WERI-Rb-1 (cell line): ENCODE measurements at places on chromosomes 1 and 21.

DNA sequence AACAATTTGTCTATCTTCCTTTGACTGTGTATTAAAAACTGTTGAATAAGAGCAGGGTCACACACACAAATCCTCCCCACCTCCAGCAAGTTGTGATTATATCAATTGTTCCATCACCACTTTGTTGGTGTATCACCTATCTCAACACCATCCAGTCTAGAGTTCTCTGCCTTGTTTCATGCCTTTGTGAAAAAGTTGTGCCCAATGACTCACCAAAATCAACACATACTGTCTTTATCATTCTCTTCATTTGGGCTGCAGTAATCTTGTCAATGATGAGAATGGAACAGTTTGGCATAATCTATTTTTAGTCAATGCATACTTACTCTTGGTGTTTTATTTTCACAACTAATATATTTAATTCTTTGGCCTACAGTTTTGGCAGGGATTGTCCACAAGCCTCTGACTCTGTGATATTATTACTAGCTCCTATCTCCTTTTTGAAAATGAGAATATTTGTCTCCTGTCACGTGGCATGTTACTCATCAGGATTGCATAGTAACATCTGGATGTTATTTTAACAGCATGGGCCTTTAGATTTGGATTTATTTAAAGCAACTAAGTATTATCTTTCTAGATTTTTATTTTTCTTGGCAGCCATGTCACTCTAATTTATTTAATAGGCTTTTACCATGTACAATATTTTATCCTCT is 5.1 kb downstream of the C1orf87 start:
- no peak for DNase-seq

DNA sequence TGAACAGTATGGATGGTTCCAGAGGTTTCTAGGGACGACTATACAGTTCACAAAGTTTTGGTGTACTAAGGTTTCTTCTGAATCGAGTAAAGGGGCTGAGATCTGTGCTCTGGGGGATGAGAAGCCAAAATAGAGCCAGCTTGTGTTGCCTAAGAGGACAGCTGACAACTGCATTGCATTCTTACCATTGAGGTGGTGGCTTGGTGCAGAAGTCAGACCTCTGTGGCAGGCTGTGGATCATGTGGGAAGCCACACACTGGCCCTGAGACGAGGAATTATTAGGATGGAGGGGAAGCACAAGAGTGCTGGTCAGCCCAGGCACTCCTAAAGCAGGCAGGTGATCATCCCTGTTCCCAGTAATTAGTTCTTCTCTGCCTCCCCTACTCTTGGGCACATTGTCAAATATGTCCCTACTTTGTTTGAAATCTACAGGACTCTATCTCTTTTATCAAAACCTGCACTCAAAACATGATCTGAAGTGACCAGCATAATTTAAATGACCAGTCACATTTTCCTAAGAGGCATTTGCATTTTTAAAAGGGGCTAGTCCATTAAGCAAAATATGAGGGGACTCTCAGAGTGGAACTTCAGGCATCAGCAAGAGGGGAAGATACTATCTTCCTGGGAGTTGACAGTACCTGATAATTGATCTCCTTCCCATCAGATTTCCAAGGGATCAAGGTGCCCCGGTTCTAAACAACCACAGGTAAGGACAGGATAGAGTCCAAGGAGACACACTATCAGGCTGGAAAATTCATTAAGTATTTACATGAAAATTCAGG is at the start of gene FCRLB:
Gene FCRLB, plus strand, starts transcription at position 589 of the 782 bp plus-strand sequence. CDS start 1,129 bp downstream, outside the sequence.
- no peak for DNase-seq

GRCh38 chr1:25550155-25550506 is 6.7 kb downstream of the LDLRAP1 start:
- no peak for DNase-seq

- no peak for DNase-seq
These were observed 43.3 kb downstream of the NID1 start for GRCh38 chr1:236021424-236022135.
